NCI-H1105 treated with DMSO at 0.1 percent for 48 hours (cell line): ENCODE measurements at places on chromosomes 1 and 21.

DNA sequence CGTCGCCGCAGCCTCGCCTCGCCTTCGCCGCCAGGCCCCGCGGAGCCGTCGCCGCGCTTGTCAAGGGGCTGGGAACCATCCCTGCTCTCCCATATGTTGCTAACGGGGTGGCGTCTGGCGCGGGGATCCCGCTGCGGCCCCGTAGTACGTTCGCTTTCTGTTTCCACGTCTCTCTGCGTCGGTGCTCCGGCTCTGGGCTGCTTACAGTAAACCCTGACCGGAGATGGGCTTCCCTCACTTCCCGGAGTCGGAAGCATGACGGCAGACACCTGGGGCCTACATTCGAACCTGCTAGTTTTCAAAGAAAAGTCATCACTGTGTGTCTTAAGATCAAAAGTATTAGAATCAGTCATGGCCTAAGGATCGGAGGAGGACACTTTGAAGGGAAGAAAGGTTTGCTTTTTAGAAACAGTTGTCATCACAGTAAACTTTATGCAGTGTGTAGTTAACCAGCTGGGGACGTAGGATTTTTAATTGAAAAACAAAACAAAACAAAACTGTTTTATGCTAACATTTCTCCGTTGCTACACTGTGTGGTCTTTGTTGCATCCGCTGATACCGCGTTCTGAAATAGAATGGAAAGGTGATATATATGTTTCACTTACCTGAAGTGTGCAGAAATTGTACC is 69.0 kb downstream of the SLC35A3 start:
- DNase-seq: peak; percentile 71

- DNase-seq: no peak
Measured at GRCh38 chr1:84497631-84498275, 8.4 kb upstream of the SPATA1 start.

- no peak for DNase-seq
Measured at GRCh38 chr1:45848714-45849113, 45.3 kb downstream of the MAST2 start.

DNA sequence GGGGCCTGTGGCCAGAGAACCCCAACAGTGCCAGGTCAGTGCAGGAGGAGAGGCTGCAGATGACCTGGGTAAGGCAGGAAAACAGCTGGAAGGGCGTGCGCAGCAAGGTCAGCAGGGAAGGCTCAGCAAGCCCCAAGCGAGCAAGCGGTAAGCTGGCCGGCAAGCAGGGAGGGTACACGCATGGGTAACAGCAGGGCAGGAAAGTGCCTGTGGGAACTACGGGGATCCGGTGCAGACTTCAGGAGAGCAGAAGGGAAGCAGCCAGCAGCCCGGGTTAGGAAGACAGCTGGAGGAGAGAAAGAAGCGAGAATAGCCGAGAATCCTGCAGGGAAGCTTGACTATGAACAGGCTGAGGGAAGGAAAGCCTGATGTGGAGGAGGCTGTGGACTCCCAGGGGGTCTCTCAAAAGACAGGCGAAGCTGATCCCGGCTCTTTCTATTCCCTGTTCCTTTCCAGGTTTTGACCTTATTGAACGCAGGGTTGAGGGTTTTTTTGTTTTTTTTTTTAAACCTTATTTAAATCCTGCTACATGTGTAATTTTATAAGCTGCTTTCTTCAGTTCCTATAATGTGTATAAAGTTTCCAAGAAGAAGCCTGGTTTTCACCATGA is 20.9 kb downstream of the UMODL1 start:
- no peak for DNase-seq

GRCh38 chr1:113244112-113244820 is 146.0 kb upstream of the MAGI3 start:
- no peak for DNase-seq

GRCh38 chr1:45929257-45929687 is 125.9 kb downstream of the MAST2 start:
- DNase-seq: peak; percentile 23

DNA sequence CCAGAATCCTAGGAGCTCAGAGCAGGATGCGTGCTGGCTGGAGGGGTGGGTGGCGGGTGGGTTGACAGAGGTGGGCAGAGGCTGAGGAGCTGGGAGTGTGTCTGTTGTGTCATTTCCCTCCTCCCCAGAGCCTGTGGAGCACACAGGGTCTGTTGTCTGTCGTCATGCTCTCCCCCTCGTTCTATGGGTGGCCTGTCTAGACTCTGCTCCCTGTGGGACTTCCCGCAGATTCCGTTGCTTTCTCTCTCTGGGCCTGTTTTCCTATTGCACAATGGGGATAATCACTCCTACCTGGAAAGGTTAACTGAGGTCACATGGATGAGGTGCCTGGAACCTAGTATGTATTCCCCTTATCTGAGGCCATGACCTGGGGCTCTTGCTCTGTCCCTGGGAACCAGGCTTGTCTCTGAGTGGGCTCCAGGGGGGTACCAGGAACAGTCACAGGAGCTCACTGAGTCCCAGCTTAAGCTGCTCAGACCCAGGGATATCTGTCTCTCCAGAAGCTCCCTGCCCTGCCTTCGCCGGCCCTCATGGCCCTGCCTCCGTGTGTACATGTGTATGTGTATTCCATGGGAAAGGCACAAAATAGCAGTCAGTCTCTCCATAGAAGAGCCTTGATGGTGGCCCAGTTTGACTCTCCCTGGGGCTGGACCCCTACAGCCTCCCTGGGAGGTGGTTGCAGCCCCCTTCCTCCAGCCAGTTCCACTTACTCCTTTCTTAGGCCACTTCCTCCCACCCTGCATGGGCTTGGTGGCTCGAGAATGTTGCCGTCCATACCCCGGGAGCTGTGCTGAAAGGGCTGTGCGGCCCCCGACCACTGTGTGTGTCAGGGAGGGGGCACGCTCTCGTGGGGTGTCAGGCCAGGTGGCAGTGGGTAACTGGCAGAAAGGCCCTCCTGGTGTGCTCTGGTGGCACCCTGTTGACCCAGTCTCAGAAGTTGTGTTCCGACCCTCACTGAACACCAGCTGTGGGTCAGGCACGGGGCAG is 17.9 kb downstream of the PTPRF start:
- DNase-seq: no peak

- no peak for DNase-seq
Measured at GRCh38 chr1:213657013-213657412, 330.8 kb upstream of the PROX1 start.

- no peak for DNase-seq
Measured at GRCh38 chr1:26281091-26281958, 1.4 kb downstream of the SH3BGRL3 start.

DNA sequence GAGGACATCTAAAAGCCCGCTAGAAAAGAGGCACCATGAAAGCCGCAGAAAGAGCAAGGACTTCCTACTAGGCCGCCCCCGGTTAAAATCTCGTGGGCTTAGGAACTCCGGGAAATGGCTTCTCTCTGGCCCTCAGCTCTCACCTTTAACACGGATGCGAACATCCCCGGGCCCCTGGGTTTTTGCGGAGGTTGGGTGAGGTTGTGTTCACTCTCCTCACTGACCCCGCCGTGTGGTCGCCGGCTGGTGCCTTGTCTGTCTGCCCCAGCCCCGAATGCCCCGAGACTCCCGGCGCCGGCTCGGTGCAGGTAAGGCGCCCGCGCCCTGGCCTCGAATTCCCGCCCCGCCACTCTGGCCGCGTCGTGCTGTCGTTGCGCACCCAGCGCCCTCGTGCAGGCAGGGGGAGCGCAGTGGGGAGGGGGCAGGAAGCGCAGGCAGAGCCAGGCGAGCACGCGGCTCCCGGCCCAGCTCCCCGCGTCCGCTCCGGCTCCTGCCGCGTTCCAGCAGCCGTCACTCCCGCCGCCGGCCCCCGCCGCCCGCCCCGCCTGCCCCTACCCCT is at the start of gene SHISAL2A:
Gene SHISAL2A (plus strand): TSS at position 437 of the 559 bp plus-strand sequence. CDS start 326 bp downstream, outside the sequence.
- peak; percentile 15 for DNase-seq

GRCh38 chr21:41501919-41502318 is 6.0 kb downstream of the TMPRSS2 start:
- DNase-seq: no peak

DNA sequence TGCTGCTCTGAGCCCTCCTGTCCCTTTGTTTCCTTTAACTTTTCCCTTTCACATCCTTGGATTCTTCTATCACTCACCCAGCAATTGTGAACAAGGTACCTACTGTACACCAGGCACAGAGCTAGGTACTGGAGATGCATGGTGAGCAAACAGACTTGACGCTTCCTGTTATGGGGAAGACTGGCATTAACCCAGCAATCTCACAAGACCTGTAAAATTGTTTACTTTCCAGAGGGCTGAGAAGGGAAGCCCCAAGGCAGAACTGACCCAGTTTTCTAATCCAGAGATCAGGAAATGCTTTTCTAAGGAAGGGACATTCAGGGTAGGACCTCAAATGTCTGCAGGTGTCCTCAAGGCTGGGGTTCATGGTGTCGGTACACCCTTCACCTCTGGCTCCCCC is 171.6 kb upstream of the KAZN start:
- no peak for DNase-seq

DNA sequence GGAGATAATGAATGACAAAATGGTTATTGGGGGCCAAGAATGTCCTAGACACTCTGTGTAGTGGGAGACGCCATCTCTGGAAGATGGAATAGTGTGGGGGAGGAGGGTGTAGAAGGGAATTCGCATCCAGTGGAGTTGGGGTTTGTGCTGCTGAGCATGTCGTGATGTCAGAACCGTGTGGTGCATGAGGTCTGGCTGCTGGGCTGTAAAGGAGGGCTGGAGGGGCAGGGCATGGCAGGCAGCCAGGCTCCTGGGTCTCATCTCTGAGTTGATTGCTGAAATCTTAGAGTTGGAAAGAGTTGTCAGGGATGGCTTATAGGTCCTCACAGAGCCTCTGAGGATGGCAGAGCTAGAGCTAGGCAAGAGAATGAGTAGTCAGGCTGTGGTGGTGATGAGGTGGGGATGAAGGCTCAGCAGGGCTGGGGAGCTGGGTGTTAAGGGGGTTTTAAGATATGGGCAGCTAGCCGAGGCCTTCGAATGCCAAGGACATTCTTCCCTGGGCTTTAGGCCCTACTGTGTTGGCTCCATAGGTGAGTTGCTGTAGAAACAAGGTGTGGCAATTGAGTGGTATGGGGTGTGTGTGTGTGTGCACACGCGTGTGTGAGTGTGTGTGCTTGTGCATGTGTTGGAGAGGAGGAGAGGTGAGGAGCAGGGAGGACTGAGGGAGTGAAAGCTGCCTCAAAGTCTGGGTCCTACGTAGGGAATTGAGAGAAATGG is 1.9 kb downstream of the PPFIA4 start:
- no peak for DNase-seq
